Central memory CD4-positive, alpha-beta T cell (primary cell): ENCODE measurements at places on chromosomes 2 and 18.

GRCh38 chr2:130355172-130355577 lies 681 bp upstream of the PTPN18 start:
- no peak for DNase-seq

DNA sequence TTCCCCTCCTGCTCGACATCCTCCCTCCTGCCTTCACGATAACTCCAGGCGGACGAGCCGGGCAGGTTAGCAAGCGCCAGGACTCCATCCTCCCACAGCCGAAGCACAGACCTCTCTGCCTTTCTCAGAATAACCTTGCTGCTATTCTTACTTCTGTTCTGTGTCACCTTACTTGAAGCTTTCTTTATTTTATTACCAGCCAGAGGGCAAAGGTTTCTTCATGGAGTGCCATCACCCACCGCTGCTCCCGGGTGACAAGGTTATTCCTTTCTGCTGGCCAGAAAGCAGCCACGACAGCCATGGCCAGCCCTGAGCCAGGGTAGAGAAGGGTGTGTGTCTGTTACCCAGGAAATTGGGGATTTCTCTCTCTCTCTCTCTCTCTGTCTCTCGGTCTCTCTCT lies 227.1 kb downstream of the ANAPC1 start:
- no peak for DNase-seq

DNA sequence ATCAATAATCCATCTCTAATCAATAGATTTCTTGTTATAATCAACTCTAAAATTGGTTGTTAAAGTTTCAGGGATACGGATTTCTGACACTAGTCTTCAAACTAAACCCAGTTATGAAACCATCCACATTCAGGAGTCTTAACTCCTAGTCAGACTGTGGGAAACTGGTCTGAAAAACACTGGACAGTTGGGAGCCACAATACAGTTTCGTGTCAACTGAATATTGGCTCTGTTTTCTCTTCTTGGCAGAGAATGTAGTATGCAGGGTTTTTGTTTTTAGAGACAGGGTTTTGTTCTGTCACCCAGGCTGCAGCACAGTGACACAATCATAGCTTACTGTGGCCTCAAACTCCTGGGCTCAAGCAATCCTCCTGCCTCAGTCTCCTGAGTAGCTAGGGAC lies 123.1 kb downstream of the RTTN start:
- no peak for DNase-seq

- DNase-seq, result no peak
These were observed 80.8 kb upstream of the NFATC1 start for GRCh38 chr18:79314838-79315388.

- DNase-seq, result peak; percentile 28
These were observed 19.8 kb downstream of the ARL5A start for GRCh38 chr2:151808258-151809072.

DNA sequence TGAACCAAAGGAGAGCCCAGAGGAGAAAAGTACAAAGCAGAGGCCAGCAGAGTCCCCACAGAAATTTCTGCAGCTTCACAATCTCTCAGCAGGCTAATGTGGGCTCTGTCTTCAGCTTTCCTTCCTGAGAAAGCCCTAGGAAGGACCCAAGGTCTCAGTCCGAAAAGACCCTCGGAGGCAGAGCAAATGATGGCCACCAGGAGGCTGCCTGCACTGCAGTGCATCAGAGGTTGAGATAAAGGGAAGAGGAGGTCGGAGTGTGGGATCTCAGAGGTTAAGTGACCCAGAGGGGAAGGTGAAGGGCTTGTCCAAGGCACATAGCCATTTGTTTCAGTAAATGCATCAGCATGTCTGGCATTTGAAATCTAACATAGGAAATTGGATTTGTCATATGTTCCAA lies 299.1 kb upstream of the SLC14A2 start:
- no peak for DNase-seq

DNA sequence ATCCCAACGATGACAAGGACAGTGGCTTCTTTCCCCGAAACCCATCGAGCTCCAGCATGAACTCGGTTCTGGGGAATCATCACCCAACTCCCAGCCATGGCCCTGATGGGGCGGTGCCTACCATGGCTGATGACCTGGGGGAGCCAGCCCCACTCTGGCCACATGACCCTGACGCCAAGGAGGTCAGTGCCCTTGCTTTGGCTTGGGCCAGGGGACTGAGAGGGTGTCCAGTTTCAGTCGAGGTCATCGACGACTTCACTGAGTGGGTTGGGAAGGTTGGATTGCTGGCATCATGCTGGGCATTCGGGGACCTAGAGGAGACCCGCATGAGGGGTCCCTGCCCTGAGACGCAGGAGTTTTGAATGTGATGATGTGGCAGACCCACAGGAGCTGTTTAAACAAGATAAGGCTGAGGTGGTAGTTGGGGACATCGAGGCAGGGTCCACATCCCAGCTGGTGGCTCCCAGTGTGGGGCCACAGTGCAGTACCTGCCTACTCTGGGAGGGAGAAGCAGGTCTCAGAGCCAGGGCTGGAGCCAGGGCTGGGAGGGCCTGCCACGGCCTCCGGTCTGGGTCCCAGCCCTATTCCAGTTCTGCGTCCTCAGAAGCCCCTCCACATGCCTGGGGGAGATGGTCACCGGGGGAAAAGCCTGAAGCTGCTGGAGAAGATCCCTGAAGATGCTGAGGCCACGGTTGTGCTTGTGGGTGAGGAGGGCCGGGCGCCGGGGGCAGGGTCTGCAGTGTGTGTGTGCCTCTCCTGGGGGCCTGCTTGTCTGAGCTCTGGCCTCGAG lies 6.0 kb downstream of the SLC4A3 start:
- no peak for DNase-seq

- no peak for DNase-seq
These were observed 46.0 kb downstream of the ZBTB7C start for GRCh38 chr18:48363175-48363574.

DNA sequence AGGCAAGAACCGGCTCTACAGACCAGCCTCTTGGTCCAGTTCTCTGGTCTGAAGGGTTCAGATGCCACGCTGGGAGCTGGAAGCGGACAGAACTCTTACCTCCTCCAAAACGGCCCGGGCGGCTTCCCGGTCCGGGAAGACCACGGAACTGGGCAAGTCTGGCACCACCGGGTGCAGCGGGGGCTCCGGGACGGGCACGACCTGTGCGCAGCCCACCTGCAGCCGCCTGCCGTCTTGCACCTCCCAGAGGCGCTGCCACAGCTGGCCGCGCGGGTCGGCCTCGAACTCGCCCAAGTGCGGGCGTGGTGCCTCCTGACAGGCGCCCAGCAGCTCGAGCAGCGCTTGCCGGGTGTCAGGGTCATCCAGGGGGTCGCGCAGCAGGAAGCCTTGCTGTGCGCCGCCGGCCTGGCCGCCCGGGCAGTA lies 773 bp downstream of the CMPK2 start:
- no peak for DNase-seq

- DNase-seq, result no peak
These were observed 105.0 kb upstream of the SMAD2 start for GRCh38 chr18:48035556-48035860.

DNA sequence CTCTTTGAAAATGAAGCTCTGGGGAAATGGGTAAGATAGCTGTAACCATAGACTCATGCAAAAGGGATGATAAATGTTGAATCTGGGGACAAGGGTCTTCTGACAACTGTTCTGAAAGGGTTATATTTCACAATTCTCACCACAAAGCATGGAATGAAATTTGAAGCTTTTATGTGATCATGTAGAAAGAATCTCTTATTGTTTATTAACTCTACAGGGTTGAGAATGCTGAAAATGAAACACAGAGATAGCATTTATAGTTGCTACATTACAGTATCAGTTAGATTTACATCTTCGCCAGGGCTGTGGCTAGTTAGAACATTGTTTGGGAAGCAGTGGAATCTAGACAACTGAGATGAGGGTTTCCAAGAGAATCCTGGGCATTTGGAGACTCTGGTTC lies 97.4 kb upstream of the LHCGR start:
- DNase-seq, result no peak

- DNase-seq, result no peak
These were observed 610.0 kb upstream of the RAB6C start for GRCh38 chr2:129369437-129369836.
